ENCODE measurements at places on chromosomes 1 and 21. TPM values are rescaled to one million over a fixed set of nuclear protein-coding genes. Genes with fewer than 3 reads are reported as not detected.

Gene CLCNKA
- total RNA-seq, result not detected

Gene RPL11
- 1,276 TPM for total RNA-seq

Gene RGS8
- total RNA-seq, result not detected

Gene FBXO44
- total RNA-seq, result 7.4 TPM

Gene MAPKAPK2
- 24.6 TPM for total RNA-seq

Gene LCE1F
- total RNA-seq, result not detected

Gene MSH4
- 0.22 TPM for total RNA-seq

Gene RNF187
- 53.6 TPM for total RNA-seq

Gene FCER1G
- not detected for total RNA-seq

Gene MROH7
- total RNA-seq, result not detected

Gene PROX1
- 86.7 TPM for total RNA-seq

Gene WDR64
- not detected for total RNA-seq

Gene TIAM1
- total RNA-seq, result 0.22 TPM

Gene SLC22A15
- not detected for total RNA-seq

Gene VSIG8
- not detected for total RNA-seq

Gene CELA3A
- not detected for total RNA-seq

- no peak for DNase-seq
These were observed 4.5 kb downstream of the MMEL1 start for GRCh38 chr1:2628191-2628932.

DNA sequence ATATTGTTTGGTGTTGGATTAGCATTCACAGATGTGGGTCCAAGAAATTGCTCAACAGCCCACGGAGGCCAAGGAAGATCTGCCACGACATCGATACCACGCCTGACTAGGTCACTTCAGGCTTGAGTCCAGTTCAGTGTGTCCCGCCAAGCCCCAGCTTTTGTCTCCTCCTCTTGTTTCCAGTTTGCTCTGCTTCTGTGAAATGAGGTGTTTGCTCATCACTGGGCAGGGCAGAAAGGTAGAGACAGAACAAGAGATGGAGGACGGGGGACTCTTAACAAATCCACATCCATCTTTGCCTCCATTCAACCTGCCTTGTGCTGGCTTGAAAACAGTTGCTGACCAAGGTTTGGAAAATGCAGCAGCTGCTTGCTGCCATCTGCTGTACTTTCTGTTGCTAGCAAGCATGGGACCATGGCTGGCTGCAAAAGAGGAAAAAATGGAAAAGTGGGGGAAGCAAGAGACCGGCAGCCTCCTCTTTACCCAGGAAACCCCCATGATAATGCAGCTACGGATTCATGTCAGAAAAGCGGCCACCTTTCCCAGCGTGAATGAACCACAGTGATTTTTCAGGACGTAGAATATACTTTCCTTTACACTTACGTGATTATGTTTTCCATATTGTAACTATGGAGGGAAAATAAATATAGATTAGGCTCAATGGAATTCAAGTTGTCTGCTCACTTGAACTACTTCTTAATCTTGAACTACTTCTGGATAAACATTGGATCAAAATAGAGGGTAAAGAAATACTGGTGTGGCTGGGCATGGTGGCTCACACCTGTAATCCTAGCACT, 80.2 kb upstream of the GREM2 start:
- DNase-seq, result peak; percentile 10

- DNase-seq, result no peak
These were observed 90.4 kb downstream of the ROR1 start for GRCh38 chr1:63864224-63864641.

DNA sequence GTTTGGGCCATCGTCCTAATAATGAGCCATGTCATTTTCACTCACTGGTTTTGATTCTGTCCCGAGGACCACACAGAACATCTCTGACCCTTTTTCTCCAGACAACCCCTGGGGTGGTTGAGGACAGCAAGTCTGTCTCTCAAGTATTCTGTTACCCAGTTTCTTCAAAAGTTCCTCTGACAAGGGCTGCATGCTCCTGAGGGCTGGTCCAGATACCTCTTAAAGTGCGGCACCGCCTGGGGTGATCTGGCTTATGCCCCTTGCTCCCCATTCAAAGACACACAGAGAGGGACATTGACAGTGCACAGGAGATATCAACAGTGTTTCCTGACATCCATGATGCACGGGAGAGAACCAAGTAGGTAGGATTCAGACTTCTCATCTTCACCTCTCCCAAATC, 132.9 kb upstream of the EDN2 start:
- DNase-seq, result no peak

DNA sequence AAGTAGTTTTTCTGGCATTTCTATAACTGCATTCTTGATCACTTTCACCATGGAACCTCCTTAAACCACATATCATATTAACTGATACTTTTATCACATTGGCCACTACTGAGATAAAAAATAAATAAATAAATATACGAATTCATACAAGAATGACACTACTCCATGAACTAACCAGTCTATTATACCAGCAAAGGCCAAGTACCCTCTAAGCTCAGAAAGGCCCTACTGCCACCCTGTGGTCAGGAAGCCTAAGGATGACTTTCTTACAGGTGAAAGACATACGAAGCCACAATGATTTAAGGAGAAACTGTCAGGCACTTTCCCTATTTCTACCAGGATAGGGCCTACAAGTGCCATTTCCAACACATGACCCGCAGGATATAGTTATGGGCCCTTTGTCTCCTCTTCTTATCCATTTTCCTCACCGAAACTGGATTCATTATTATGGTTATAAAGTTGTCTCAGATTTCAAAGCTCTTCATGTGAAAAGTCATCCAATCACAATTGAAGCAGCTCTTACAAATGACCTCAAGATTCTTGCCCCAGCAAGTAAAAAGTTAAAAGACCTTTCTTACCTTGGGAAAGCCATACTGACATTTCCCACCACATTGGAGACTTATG, 23.9 kb downstream of the DNAJC8 start:
- DNase-seq, result peak; percentile 75

DNA sequence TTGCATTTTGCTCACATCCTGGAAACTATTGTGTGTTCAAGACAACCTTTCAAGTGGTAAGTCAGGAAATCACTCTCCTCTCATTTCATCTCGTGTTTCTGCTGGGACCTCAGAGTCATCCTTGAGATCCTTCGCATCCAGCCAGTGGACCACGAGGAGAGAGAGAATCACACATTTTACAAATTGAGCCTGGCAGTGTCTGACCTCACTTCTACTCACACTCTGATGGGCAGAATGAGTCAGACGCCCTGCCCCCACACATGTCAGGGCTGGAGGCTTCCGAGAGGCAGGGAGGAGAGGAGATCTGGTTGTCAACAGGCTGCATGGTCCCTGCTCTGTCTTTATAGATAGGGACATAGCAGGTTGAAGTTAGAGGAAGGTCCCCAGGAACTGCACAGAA, 509.7 kb downstream of the AJAP1 start:
- DNase-seq, result no peak

DNA sequence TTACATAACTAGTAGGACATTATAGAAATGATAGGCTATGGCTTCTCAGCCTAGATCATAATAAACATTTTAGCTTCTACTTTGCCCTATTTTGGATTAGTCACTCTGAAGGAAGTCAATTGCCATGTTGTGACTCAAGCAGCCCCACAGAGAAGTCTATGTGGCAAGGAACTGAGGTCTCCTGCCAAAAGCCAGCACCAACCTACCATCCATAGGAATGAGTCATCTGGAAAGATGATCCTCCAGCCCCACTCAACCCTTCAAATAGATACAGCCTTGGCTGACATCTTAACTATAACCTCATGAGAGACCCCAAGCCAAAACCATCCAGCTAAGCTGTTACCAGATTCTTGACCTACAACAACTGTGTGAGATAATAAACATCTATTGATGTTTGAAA, 76.3 kb upstream of the BEND5 start:
- DNase-seq, result peak; percentile 14

- no peak for DNase-seq
These were observed 124.8 kb downstream of the TMEM53 start for GRCh38 chr1:44549510-44549909.

- DNase-seq, result peak; percentile 72
These were observed 2.9 kb upstream of the PDZK1IP1 start for GRCh38 chr1:47192458-47193384.

- no peak for DNase-seq
These were observed 2.5 kb downstream of the CNR2 start for GRCh38 chr1:23910553-23911246.

- DNase-seq, result no peak
These were observed 15.4 kb downstream of the PDXK start for GRCh38 chr21:43734131-43734927.

DNA sequence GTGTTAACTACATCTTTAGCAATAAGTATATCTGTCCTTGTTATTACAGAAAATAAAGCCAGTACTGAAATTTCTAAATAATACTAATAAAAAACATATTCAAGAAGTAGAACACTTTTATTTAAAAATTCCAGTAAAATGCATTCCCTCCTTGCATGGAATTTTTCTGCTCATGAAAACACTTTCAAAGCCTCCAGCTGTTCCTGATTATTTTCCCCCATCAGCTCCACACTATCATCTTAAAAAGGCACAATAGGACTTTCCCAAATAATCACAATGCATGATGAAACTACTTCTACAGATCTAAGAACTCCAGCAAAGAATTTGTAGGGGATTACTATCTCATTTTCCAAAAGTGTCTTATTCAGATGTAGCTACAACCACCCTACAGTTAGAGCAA, 162.6 kb upstream of the USP25 start:
- DNase-seq, result no peak

- DNase-seq, result no peak
These were observed 72.6 kb upstream of the PGBD5 start for GRCh38 chr1:230498704-230499103.

GRCh38 chr1:67732750-67733151, 47.8 kb downstream of the GADD45A start:
- peak; percentile 51 for DNase-seq

- no peak for DNase-seq
These were observed 28.9 kb upstream of the C1orf87 start for GRCh38 chr1:60102267-60103061.

DNA sequence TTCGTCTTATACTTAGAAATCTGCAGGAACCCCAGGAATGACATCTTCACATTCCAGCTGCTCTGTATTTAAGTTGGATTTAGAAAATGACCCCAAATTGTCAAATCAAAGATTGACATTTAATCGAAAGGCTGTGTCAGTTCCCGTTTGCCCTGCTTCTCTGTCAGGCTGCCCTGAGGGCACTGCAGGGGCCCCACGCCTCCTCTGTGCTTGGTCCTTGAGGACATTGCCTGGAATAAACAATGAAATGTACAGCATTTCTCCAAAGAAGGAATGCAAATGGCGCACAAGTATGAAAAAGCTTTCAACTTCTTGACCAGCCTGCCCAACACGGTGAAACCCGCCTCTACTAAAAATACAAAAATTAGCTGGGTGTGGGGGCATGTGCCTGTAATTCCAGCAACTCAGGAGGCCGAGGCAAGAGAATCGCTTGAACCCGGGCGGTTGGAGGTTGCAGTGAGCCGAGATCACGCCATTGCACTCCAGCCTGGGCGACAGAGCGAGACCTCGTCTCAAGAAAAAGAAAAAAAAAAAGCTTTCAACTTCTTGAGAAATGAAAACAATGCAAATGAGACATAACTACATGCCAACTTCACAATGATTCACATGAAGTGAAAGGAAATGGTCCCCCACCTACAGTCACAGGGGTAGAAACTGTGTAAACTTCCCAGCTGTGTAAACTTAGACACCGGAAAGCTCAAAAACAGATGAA, 3.0 kb downstream of the TMPRSS3 start:
- peak; percentile 45 for DNase-seq

DNA sequence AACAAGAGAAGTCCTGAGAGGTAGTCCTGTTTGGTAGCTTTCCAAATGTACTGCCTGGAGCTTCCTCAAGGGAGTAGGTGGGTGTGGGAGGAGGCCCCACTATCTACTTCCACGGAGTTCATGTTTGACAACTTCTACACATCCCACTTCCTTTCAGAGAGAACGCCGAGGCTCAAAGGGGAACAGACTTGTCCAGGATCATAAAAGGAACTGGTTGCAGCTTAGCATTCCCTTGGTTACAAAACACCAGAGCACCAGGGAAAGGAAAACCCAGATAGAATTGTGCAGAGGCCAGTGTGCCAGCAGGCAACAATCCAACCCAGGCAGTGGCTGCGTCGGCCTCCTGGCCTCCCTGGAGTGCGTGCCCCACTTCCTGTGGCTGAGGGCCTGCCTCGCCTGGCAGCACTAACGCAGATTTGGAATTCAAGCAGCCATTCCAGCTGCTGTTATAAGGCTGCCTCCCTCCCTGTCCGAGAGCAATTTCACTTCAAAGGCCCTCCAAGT, 4.2 kb upstream of the RAP1GAP start:
- DNase-seq, result peak; percentile 51

GRCh38 chr1:61842863-61843514, 100.7 kb downstream of the PATJ start:
- peak; percentile 46 for DNase-seq

- no peak for DNase-seq
These were observed 70.7 kb upstream of the DAB1 start for GRCh38 chr1:57494530-57495079.

- no peak for DNase-seq
These were observed 1.2 kb downstream of the OLIG1 start for GRCh38 chr21:33070998-33071769.

DNA sequence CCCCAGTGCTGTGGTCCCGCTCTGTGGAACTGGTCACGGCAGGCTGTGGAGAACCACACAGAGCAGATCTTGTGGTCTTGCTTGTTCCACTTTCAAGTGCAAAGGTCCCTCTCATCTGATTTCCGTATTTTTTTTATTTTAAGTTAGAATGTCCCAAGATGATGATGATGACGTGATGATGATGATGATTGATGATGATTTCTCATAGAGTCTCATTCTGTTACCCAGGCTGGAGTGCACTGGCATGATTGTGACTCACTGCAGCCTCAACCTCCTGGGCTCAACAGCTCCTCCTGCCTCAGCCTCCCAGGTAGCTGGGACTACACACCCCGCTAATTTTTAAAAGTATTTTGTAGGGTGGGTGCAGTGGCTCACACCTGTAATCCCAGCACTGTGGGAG, 12.2 kb downstream of the EVA1C start:
- DNase-seq, result no peak

DNA sequence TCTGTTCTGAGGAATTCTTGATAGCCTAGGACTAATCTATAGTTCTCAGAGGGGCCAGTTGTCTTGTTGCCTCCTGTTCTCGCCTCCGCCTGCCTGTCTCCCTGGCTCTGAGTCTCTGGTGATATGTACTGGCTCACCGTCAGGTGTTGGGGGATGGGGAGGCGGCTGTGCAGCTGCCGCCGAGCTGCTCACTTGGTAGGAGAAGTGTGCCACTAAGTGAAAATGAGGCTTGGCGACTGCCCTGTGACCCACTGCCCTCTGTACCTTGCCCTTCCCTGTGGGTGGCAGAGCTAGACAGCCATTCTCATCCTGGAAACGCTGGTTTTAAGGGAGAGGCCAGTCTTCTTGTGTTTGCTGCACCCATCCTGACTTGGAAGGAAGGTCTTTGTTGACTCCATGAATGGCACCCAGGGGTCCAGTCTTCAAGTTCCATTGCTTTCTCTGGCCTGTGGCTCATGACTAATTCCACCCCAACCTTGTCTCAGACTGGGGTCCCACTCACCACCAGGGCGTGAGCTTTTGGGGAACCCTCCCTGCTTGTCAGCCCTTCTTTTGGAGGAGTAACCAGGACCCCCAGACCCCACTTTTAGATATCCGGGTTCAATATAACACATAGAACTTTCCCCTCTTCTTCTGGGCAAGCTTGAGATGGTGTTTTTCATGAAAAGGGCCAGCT, 120.6 kb downstream of the CACNA1E start:
- no peak for DNase-seq

Measured in lung microvascular endothelial cell (primary cell).